WTC11 (cell line): ENCODE measurements at places on chromosomes 11 and 22. TPM values are rescaled to one million over a fixed set of nuclear protein-coding genes. Genes with fewer than 3 reads are reported as not detected.

Gene POU2AF2
- not detected in 3 replicates for total RNA-seq

Gene POU2AF3
- 2.7 to 3.0 TPM (median 3.0 TPM) in 3 replicates for total RNA-seq

Gene SPDYC
- 0.27 to 0.35 TPM (median 0.32 TPM) in 3 replicates for total RNA-seq

Gene BARX2
- total RNA-seq, result not detected in 3 replicates

Gene GLYATL1
- total RNA-seq, result 5.4 to 9.4 TPM (median 7.3 TPM) in 3 replicates

Gene ARHGAP8
- 50.5 to 61.4 TPM (median 58.0 TPM) in 3 replicates for total RNA-seq

DNA sequence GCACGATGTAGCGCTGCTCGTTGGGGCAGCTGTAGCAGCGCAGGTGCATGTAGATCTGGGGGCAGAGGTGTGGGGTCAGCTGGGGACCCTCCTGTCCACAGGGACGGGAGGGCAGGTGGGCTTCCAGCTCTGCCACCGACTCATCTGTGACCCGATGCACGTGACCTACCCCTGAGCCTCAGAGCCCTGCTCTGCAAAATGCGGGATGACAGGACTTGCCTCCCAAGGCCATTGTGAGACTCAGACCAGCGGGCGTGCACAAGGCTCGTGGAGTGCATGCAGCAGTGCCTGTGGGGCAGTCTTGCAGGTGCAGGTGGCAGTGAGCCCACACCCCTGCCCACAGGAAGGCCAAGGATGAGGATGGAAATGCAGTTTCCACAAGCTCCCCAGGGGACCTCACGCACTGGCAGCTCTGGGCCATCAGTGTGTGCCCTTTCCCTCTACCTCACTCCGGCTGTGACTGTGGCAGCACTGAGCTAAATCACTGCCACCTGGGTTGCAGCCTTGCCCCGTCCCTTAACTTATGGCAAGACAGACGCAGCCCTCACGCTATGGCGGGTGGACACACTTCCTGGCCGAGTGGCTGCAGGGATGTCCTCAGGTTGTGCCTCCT is 26.7 kb downstream of the TMEM184B start:
- DNase-seq, result no peak

GRCh38 chr11:68372114-68372513 is 59.7 kb downstream of the LRP5 start:
- DNase-seq, result no peak

- DNase-seq, result no peak
These were observed 8.0 kb downstream of the LAYN start for GRCh38 chr11:111548525-111548924.

GRCh38 chr11:74646954-74647353 is 54.6 kb downstream of the POLD3 start:
- DNase-seq, result peak; percentile 22

DNA sequence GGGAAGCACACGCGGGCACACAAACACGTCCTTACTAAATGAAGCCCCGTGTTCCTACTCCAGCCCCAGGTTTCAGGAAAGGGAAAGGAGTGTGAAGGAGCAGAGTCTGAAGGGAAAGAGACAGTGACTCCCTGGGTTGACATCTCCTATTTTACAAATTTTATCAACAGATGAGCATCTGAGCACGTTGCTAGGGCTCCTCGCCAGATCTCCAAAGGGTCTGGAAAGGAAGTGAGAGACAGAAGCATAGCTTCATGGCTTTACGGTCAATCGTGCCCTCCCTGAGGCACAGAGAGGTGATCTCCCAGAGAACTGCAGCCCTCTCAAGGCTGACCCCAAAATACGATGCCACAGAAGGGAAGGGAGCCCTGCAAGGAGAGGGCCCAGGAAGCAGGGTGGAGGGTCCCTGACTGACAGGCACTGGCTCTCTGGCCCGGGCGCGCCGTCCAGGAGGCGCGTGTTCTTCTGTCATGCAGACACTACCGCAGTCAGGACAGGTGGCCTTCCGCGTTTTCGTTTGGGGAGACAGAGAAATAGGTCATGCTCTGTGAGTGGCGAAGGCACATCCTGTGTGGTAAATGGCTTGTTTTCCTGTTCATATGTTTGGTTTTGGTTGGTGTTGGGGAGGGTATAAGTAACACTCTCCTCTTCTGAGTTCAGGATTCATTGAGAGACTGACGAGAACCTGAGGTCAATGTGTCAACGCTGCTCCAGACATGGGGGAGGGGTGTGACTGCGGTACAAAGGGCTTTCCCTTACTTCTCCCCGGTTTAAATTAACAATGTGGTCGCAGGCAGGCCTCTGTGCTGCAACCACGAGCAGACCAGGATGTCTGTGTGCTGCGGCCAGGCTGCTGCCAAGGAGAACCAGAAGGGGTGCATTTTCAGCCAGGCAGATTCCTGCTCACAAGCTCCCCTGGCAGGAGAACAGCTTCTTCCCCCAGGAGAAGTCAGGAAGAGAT is 813.3 kb downstream of the OPCML start:
- DNase-seq, result no peak

- DNase-seq, result no peak
These were observed 137.1 kb downstream of the TMEM135 start for GRCh38 chr11:87174870-87175269.

DNA sequence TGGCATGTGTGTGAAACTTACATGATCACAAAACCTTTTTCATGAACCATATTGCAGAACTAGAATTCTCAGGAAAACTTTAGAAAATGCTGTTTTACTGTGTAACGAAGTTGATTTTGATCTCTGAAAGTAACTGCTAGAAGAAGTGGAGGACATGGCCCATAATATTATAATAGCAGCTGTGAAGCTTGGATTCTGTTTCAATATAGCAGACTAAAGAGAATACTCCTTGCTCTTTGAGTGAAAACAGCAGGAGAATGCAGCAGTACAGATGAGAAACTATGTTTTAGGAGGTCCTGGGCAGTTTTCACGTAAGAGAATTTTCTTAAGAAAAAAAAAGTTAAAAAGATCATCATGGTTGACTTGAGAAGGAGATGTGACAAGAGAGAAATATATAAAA is 76.7 kb upstream of the POU2AF2 start:
- DNase-seq, result no peak

DNA sequence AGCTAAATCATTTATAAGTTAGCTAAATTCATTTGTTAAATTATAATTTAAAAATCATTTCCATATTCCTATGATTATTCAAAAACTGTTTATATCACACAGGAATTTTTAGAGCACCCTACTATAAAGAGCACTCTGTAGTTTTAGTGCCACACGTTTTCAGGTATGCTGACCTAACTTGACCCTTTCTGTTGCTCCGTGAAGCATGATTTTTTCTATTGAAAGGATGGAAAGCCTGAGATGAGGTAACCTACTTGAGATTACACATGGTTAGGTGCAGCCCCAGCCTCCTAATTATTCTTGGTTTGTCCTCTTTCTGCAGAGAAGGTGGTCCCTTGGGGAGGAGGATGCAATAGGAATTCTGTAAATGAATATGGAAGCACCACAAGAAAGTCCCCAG is 72.6 kb downstream of the PPFIBP2 start:
- no peak for DNase-seq

- DNase-seq, result no peak
These were observed 453.4 kb downstream of the NTM start for GRCh38 chr11:131823772-131824171.

GRCh38 chr11:120635136-120635810 is 123.7 kb downstream of the GRIK4 start:
- no peak for DNase-seq

DNA sequence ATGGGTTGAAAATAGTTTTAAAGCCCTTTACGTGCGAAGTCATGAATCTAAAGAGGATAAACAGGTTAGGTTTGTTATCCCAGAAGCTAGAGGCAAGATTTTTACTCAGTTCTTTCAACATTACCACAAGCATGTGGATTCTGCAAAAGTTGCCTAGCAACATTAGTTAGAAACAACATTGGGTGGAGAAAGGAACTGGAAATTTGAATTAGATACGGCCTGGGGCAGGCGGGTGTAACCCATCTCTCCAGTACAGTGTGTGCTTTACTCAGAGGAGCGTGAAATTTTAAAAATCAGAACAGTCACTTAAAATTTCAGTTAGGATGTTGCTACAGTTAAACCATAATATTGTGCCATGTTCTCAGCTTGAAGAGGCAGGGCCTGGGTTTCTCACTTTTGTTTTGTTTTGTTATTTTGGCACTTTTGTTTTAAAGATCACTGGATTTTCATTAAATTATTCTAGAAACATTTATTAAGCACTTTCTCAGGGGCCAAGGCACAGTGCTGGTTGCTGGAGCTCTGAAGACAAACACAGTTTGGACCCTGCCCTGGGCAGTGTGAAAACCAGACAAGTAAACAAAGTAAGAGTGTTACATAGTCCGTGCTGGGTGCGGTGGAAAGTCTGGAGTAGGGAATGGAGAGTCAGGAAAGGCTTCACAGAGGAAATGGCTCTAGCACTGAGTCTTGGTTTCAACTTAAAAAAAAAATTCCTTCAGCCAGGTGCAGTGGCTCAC is 4.4 kb upstream of the WEE1 start:
- peak; percentile 32 for DNase-seq

DNA sequence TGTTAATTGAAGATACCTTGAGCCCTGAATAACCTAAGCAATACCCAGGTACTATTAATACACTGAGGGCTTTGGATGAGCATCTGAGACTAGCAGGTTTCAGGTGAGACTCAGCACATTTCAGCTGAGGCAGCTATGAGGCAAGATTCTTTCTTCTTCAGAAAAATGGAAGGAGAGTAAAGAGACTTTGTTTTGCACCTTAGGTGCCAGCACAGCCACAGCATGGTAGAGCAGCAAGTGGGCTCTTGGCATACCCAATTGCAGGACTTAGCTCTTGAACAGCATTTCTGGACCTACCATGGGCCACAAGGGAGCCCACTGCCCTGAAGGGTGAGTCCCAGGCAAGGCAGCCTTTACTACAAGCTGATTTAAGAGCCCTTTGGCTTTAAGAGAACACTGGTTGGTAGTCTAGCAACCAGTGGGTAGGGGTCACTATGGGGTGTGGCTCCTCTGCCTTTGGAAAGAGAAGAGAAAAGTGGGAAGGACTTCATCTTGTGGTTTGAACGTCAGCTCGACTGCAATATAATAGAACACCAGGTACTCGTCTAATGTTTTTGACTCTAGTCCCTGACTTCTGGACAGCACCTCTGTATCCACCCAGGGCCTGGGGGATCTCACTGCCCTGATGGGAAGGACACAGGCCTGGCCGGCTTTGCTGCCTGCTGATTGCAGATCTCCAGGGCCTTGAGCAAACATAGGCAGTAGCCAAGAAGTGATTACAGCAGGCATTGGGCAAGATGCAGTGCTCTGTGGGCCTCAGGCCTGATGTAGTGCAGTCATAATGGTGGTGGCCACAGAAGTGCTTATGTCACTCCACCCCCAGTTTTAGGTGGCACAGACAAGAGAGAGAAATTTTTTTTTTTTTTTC is 73.3 kb downstream of the GLYATL1 start:
- DNase-seq, result no peak

GRCh38 chr11:44018127-44018521 is 29.7 kb upstream of the ACCSL start:
- DNase-seq, result no peak

GRCh38 chr11:9004183-9004926 is 554 bp upstream of the NRIP3 start:
- peak; percentile 68 for DNase-seq
